NCI-H187 treated with DMSO at 0.1 percent for 48 hours (cell line): ENCODE measurements at places on chromosomes 6 and 20.

- no peak for DNase-seq
Measured at GRCh38 chr6:63213325-63213724, 2.1 kb downstream of the FKBP1C start.

GRCh38 chr20:57066126-57066900 lies 200.1 kb downstream of the BMP7 start:
- DNase-seq: no peak

GRCh38 chr6:5989141-5989723 lies 17.5 kb downstream of the NRN1 start:
- no peak for DNase-seq

- no peak for DNase-seq
Measured at GRCh38 chr20:59667131-59667530, 62.8 kb downstream of the PHACTR3 start.

- DNase-seq: no peak
Measured at GRCh38 chr20:41587523-41587922, 30.7 kb downstream of the CHD6 start.

GRCh38 chr6:64679416-64679815 lies 1027.6 kb downstream of the EYS start:
- no peak for DNase-seq

DNA sequence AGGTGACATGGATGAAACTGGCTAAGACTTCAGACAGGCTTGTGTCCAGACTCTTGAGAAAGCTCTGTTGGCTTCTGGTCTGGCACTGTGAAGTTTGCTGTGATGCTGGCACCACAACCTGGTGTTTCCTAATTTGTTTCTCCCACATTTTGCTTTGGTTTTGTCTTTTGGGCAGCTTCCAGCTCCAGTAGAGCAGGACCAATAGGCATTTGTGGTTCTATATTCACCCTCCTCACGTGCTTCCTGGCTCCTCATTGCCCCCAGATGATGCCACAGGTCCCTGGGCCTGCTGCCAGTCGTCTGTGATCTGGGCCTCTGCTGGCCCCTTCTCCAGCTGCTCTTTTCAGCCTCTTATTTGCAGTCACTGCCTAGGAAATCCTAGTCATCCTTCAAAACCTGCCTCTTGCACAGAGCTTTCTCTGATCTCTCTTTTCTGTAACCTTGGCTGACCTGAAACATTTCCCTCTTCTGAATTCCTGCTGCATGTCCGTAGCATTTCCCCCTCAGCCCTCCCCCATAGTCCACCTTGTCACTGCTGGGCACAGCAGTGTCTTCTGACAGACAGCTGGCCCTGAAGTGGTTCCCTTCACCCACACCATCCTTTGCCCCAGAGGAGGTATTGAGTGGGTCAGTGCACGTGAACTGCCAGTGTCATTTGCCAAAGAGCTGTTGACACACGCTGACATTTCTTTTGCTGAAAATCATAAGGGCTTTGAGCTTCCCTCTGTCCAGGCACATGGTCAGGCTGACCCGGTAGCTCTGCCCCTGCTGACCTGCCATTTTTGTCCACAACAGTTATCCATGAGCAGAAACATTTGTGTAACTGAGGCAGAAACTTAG lies 63.0 kb downstream of the PTPN1 start:
- no peak for DNase-seq

GRCh38 chr6:70375882-70376281 lies 37.4 kb upstream of the FAM135A start:
- no peak for DNase-seq
